Left renal pelvis (tissue), 4 donors: ENCODE measurements at places on chromosomes 6 and 20. TPM values are rescaled to one million over a fixed set of nuclear protein-coding genes. Genes with fewer than 3 reads are reported as not detected.

DNA sequence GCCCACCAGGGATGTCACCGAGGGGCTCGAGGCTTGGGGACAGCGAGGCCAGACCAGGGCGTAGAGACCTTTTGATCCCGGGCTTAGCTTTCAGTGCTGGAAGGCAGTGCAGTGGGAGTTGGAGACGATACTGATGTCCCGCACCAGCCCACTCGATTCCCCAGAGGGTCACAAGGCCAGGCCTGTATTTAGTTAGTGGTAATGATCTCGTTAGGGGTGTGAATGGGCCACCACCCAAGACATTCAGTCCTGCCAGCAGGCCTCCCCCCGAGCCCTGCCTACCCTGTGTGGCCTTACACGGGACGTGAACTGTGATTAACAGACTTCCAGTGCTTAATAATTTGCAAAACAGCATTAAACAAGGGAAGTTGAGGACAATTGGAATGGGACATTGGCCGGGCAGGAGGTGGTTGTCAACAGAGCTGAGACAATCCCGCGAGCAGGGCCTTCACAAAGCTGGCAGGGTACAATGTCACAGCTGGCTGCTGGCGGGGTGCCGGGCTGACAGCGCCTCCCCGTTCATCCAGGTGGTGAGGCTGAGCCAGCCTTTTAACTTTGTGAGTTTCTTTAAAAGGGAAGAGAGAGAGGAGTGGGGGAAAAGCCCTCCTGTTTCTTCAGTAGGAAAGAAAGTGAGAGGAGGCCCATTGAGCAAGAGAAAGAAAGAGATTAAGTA, 175.3 kb upstream of the RALGAPA2 start:
- no peak for DNase-seq

- no peak for DNase-seq
Measured at GRCh38 chr20:53943522-53944291, 126.7 kb downstream of the BCAS1 start.

DNA sequence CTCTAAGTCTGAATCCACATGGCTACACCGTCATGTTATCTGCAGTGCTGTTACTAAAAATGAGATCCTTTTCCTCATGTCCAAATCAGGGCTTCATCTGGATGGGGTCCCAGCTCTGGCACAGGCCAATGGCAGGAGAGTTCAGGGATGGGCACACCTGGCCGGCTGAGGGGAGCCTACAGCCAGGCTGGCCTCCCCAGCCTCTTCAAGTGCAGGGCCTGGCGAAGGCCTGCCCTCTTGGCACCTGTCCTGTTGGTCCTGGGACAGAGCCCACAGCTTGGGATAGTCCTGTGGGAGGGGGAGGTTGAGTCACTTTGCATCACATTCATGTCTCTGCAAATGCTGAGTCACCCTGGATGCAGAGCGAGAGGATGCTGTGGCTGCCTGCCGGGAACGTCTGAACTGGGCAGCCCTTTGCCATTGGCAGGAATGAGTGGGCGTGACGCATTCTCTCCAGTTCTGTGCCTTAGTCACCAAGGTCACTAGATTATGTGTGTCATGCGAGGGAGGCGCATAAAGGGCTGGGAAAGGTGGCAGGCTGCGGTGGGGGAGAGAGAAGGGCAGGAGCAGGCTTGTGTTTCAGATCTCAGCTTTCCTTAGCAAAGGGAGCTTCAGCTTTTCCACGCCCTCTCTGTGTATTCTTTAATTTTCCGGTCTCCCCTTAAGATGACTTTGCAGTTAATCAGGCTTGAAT, 223.2 kb upstream of the ECI2 start:
- peak; percentile 52 for DNase-seq

DNA sequence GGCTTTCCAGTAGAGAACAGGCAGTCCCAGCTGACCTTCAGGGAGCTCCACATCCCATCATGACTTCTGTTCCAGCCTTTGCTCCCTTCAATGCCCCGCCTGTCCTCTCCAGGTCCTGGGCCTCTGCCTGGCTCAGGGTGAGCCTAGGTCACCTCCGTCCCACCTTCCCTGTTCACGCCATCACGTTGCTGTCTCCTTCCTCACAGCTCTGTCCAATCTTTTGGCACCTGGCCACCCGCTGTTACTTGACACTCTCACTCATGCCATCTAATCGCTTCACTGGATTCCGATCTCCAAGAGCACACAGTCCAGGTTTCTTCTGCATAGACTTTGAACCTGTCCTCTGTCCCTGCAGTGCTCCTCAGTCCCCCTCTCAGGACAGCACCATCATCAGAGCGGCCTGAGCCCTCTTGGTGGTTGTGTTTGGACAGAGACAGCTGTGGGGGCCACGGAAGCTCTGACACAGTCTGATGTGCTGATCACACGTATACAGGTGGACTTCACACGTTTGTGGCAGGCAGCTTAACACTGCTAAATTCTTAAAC, 34.7 kb upstream of the TIAM2 start:
- no peak for DNase-seq

GRCh38 chr20:48236000-48236970, 451.0 kb upstream of the SULF2 start:
- DNase-seq = no peak

DNA sequence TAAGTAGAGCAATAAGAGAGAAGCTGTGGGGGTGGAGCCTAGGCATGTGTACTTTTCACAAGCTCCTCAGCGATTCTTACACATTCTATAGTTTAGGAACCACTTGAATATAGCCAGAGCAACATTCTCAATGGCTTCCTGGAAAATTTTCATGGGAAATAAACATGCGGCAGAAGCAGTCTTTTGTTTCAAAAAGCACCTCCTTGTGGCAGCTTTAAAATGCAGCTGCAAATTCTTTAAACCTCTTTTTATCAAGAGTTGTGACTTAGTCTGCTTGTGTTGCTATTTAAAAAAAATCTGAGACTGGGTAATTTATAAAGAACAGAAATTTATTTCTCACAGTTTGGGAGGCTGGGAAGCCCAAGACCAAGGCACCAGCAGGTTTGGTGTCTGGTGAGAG, 23.8 kb downstream of the NKX2-2 start:
- no peak for DNase-seq

MEA1 gene
- 91.9 TPM for polyA plus RNA-seq

SPAG4 gene
- 2.5 TPM for polyA plus RNA-seq

FRK gene
- polyA plus RNA-seq = 5.8 TPM
